Left hindlimb (tissue), 1 donor: ENCODE measurements at places on chromosomes 7 and 10.

- no peak for DNase-seq
Measured at GRCh38 chr7:136036336-136036735, 59.2 kb upstream of the MTPN start.

GRCh38 chr10:50604049-50604640 is 19.6 kb downstream of the SGMS1 start:
- no peak for DNase-seq

- DNase-seq = no peak
Measured at GRCh38 chr7:106367018-106367420, 82.2 kb upstream of the NAMPT start.

DNA sequence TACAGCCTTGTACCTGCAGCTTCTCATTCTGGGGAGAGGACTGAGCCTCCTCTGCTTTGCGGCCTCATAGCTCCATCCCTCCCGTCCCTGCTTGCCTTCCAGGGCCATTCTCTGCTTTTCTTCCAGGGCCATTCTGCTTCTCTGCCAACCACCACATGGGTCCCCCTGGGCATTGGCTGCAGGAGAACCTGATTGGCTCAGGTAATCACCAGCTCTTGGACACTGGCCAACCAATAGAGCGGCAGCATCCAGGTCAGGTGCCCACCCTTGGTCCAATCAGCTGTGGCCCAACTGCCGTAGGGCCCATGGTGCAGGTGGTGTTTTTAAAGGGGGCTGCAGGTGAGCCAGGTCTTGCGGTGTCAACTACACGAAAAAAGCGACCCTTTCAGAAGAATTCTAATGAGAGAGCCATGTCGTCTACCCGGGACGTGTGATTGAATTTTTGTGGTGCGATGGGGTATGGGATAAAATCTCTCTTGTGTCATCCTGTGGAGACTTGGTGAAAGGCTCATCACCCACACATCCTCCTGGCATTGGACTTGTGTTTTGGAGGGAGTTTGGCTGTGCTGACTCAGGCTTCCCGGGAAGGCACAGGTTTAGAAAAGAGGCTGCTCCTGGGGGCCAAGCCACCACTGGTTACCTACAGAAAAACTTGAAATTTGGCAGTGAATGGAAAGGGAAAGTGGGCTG is 46.0 kb upstream of the PODXL start:
- DNase-seq = no peak

DNA sequence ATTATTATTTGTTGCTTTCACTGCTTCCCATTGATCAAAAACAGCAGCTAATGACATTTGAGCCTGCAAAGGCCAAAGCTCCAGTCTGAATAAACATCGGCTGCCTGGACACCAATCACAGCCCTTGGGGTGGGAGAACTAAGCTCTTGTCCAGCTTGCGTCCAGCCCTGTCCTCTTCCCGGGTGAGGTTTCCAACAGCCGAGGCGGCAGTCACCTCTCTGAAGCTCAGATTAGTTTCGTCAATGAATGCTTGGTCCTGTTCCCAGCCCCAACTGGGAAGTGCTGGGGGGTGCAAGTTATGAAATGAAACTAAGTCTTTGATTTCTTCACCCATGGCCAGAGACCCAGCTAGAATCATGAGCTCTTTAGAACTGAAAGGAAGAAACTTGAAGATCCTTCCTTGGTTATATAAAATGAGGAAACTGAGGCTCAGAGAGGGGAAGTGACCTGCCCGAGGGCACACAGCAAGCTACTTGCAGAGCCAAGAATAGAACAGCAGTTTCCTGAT is 114.0 kb upstream of the TCF7L2 start:
- no peak for DNase-seq

GRCh38 chr10:101558204-101558603 is 29.9 kb downstream of the POLL start:
- no peak for DNase-seq

GRCh38 chr7:127239814-127240213 is 12.9 kb downstream of the GRM8 start:
- DNase-seq = no peak

DNA sequence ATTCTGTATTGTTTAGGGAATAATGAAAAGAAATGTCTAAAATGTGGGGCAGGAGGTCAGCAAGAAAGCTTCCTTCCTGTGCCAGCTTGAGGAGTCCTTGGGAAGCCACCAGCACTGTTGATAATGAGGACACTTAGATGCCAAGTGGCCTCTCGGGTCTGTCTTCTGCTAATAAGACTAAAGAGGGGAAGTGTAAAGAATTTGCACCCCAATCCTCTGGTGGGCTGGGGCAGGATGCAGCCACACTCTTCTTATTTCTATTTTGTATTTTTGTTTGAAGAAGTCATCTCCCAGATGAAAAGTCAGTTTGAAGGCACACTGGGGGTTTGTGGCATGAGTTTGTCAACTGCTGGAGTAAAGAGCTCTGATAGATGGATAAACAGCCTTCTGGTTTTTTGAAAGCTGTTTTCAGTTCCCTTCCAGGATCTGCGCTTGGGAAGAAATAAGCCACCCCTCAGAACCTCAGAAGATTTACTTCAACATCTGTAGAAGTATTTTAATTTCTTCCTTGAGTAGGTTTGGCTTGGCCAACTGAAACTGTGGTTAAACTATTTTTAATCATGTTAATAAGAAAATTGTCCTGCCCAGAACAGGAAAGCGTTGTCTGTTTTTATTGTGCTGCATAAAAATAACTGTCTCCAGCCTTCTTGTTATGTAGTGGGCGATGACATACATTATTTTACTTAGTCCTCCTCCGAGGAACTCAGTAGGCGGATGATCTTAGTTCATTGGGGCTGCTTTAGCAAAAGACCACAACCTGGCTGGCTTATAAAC is 128.8 kb upstream of the GPR26 start:
- DNase-seq = no peak

GRCh38 chr10:49746626-49747302 is 15.4 kb downstream of the OGDHL start:
- DNase-seq = no peak

GRCh38 chr10:71383972-71384687 is 12.6 kb upstream of the CDH23 start:
- DNase-seq = peak; percentile 61

GRCh38 chr10:79444199-79445119 is 965 bp downstream of the ZCCHC24 start:
- DNase-seq = peak; percentile 80

GRCh38 chr10:93601774-93602162 is 733 bp upstream of the RBP4 start:
- no peak for DNase-seq

DNA sequence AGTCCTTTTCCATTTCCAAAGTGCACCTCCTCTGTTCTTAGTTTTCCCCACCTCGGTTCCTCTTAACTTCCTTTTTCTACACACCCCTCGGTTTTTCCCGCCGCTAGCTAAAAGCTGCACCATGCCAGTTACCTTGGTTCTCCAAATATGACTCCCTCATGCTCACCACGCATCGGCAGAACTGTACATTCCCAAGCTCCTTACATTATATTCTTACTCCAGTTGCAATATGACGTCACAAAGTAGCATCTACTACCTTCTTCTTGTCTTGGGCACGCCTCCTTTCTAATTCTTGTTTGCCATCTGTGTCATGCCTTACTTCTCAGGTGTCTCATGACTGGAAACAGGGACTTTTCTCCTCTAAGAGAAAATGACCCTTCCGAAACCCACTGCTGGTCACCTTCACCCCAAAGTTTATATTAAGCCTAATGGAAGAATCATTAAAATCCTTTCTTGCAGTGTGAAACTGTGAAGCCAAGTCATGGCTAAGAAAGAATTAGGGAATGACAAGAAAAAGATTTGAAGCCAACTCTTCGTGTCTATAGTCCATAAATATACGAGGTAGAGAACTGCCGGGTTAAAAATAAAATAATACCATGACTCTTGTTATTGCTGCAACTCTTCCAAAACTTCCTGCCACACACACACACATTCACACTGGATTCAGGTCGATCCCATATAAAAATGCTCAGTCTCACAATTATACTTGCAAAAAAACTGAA is 1.7 kb downstream of the ESYT2 start:
- no peak for DNase-seq

GRCh38 chr10:86103391-86104101 is 263.0 kb downstream of the GRID1 start:
- no peak for DNase-seq

- DNase-seq = no peak
Measured at GRCh38 chr7:67438913-67439505, 442.4 kb downstream of the TYW1 start.

- no peak for DNase-seq
Measured at GRCh38 chr7:73827567-73828106, 3.2 kb upstream of the CLDN4 start.

- DNase-seq = no peak
Measured at GRCh38 chr7:74069086-74069541, 14.5 kb upstream of the LIMK1 start.

- no peak for DNase-seq
Measured at GRCh38 chr10:1379601-1380000, 323.4 kb downstream of the WDR37 start.

DNA sequence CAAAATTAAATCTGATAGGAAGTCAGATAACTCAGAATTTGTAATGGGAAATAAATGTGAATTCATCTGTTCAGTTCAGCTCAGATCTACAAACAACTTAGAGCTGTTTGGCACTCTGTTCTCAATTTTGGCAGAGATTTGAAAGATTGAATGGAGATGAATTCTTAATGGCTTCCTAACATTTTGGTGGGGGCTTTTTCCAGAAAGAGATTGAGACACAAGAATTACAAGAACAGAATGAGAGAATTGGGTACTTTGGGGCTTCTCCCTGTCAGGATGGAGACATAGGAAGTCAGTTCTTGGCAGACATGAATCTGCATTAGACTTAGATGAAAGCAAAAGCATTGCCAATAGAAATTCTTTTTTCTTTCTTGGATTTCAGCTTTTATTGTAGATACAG is 39.0 kb upstream of the PTPRZ1 start:
- no peak for DNase-seq

DNA sequence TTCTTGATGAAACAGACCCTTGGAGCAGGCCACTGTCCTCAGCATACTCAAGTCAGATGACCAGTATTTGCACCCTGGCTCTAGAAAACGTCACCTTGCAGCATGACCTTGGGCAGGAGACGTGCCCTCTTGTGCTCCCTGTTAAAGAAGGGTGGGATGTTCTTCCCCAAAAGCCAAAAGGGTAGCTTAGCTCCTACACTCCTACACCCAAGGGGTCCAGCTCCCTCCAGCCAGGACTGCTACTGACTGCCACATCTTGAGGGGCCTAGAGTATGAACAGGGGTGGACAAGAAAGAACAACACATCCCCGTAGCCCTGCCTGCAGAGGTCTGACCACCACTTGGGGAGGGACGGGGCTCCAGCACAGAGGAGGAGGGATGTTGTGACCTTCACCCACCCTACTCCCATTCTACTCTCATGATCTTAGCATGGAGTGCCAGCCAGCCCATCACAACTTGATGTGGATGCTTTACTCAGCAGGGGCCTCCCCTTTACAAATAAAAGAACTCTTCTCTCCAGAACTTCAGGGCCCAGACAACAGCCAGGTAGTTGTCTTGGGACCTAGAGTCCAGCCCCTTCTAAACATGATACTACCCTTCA is 165.3 kb upstream of the ZMIZ1 start:
- DNase-seq = no peak

DNA sequence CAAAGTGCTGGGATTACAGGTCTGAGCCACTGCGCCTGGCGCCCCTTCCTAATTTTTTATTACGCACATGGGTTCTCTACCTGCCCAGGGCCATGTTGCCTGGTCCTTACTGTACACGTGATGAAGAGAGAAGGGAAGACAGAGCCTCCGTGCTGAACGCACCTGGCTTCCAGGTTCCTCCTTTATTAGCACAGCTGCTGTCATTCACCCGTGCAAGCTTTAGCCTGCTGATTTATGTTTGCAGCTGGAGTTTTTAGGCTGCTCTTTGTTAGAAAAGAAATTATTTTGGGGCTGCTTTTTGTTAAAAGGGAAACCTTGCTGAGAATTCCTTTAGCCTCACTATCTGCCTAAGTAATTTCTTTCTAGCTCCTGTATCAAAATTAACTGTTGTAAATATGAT is 417.0 kb downstream of the CALN1 start:
- DNase-seq = no peak

- no peak for DNase-seq
Measured at GRCh38 chr7:4861673-4862072, at the start of gene PAPOLB. PAPOLB (minus strand) TSS chr7:4862030; CDS start chr7:4861810, 220 bp downstream.

DNA sequence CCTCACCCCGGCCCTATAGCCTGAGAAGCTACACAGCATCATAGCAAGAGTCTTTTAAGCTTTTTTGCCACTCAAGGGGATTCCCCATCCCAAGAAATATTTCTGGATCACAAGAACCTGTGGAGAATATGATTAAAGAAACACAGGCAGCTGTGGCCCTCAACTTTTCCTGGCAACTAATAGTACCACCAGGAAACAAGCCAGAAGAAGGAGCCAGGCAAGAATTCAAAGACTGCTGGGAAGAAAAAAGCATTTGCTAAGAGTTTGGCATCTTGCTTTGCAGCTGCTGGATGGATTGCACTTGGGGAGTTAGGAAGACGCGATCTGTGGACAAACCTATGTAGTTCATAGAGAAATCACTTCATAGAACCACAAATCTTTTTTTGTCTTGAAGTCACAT is 437.8 kb downstream of the PLXDC2 start:
- DNase-seq = peak; percentile 79

DNA sequence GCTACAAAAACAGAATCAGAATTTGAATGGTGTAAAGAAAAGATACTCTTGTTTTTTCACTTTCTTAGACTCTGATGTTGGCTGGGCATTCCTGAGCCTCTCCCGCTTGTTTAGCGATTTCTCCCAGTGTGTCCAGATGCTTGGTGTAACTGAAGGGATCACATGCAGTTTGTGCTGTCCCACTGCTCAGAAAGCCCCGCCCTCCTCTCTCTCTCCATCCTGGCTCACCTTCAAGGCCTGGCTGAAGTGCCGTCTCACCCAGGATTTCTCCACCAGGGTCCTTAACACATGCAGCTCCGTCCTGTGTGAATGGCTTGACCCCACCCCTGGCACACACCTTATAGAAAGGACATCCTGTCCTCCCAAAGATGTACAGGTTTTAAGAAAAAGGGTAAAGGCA is 437.1 kb downstream of the LRMDA start:
- no peak for DNase-seq

DNA sequence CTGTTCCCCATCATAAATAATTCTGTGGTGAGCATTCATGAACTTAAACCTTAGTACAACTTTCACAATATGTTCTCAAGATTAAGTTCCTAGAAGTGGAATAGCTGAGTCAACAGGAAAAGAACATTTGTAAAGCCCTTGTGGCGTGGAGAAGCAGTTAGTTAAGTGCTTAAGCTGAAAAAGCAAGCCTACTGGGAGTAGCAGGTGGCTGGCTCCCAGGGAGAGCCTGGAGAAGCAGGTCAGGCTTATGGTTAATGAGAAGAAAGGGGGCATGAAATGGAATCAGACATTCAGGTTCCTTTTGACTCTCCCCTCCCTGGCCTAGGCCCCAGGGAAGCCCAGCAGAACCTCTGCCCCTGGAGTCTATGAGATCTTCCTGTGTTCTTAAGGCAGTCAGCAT is 35.3 kb downstream of the VSTM4 start:
- no peak for DNase-seq

GRCh38 chr7:94133460-94133859 is 129.3 kb upstream of the BET1 start:
- no peak for DNase-seq
